ENCODE measurements at places on chromosomes 1 and 21.

GRCh38 chr1:87362834-87363426 is 34.2 kb downstream of the LMO4 start:
- DNase-seq: no peak

GRCh38 chr1:69403756-69404320 is 163.9 kb upstream of the LRRC7 start:
- no peak for DNase-seq

DNA sequence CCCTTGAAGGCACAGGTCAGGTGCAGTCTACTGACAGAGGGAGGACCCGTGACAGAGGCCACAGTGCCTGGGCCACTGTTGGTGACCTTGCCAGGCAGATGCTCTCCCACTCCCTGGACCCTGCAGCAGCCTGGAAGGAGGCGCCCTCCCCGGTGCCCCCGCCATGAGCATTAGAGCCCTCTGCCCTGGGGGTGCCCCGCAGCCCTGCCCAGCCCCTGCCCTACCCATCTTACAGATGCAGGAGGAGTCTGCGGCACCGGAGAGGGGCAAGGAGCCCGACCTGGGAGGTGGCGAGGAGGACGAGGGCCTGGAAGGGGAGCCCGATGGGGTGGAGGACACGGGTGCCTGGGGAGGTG is 9.7 kb upstream of the SMIM1 start:
- no peak for DNase-seq

- no peak for DNase-seq
Observed at GRCh38 chr1:231058416-231059109, 18.5 kb upstream of the FAM89A start.

DNA sequence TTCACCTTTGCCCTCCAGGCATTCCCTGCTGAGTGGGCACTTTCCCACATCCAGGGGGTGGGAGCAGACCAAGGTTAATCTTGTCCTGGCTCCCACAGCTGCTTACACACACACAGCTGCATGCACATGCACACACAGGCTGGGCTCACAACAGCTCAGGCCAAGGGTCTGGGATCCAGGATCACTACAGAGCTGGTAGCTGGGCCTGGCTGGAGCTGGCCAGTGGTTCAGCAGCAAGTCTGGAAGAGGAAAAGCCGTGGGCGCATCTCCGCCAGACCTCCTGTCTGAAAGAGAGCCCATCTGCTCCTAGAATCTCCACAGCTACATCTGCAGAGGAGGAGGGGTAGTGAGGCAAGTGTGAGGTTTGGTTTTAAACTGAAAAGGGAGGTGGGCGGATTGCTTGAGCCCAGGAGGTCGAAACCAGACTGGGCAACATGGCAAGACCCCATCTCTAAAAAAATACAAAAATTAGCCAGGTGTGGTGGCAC is 3.8 kb downstream of the CDK18 start:
- DNase-seq: no peak

DNA sequence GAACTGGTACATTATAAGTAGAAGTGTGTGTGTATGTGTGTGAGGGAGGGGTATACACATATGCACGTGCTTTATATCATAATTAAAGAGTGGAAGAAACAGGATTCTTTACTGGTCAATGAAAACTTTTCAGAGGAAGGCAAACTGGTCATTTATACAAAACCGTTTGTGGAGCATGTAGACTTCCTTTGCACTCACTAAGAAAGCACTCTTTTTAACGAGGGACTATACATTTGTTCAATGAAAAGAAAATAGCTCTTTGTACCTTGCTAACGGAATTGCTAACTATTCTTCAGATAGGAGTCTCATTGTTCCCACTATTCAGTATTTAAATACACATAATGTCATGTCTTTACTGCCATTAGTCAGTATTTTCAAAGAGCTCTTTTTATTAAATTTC is 219.3 kb downstream of the ST6GALNAC3 start:
- DNase-seq: no peak
